CD4-positive, alpha-beta T cell treated with Interleukin-1 beta for 1 hour (primary cell): ENCODE measurements at places on chromosomes 7 and 10.

DNA sequence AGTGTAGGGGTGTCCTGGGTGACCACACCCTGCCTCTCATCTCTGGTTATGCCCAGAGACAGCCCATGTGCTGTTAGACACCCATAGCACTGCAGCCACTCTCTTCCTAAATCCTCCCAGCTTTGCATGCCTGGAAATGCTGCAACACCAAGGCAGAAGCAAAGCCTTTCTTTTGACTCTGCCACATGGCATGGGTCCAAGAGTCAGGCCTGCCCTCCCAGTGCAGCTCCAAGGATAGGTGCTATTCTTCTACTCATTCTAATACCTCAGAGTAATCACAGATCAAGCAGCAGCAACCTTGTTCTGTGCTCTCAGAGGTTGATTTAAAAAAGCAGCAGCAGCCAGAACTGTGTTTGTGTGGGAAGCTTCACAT is 23.4 kb downstream of the FRMPD2 start:
- DNase-seq = no peak

GRCh38 chr7:110209884-110210283 is 881.0 kb upstream of the LRRN3 start:
- DNase-seq = no peak

DNA sequence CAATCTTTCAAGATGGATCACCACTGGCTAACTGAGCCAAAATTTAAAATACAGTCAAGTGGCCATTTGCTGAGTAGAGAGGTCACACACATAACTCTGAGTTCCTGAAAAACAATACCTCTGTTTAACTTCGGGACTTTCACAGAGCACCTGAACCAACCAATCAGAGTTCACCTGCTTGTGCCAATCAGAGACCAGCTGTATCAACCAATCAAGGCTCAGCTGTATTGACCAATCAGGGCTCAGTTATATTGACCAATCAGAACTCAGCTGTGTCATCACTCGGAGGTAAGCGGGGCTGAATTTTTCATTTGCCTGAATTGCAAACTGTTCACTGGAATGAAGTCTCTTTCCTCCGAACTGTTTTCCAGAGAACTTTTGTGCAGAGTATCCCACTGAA is 10.0 kb upstream of the CPXM2 start:
- DNase-seq = no peak

- no peak for DNase-seq
Observed at GRCh38 chr7:910931-911431, 34.6 kb downstream of the GET4 start.

GRCh38 chr7:66344166-66344565 is 139.0 kb downstream of the TPST1 start:
- no peak for DNase-seq

- peak; percentile 20 for DNase-seq
Observed at GRCh38 chr10:30818010-30818660, 188.6 kb upstream of the LYZL2 start.

- no peak for DNase-seq
Observed at GRCh38 chr7:64832136-64832535, 37.9 kb downstream of the ZNF138 start.

DNA sequence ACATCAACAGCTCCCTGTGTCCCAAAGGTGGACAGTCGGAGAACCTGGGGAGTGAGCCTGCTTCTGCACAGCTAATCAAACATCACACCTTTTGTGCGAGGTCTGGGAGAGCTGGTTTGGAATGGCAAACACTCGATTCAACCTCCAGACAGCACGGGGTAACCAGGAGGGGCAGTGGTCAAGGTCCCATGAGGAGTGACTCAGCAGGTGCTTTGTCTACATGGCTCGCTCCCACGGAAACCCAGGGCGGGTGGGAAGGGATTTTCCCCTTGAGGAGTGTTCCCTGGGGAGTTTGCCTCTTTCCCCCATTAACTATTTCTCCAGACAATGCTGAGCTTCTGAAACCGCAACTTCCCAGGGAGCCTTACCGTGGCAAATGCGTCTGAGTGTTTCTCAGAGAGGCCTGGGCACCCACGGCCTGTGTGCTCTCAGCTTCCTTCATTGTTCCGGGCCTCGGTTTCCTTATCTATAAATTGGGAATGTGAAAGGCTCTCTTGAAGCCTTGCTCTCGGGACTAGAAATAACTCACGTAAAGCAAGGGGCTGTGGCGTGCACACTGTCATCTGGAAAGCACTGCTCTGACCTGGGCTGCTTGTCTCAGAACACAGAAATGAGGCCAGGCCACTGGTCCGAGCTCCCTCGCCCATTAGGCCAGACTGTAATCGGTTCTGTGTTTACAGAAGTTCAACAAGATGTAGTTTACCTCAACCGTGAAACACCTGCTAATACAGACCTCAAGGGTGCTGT is 14.0 kb upstream of the GTPBP4 start:
- no peak for DNase-seq

GRCh38 chr10:26881600-26882331 is 21.0 kb upstream of the ABI1 start:
- peak; percentile 56 for DNase-seq

DNA sequence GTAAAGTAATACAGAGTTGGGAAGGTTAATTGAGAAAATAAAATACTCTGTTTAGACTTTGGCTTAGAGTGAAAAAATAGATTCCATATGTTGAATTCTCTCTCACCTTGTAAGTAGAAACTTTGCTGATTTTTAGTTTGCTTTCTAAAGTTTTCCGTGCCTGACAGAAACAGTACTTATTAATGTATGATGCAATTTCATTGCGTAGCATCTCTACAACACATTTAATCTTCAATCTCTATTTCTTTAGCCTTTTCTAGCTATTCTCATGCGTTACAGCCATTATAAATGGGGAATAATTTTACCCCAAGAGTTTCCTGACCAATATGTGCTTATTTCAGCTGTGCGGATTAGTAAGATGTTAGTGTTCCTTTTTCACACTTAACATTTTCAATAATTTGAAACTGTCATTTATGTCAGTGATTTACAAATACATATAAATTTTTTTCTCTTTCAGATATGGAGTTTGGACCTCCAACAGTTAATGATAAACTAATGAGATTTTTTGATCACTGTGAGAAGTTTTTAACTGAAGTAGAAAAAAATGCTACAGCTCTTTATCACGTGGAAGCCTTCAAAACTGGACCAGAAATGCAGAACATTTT is 3.3 kb downstream of the MINPP1 start:
- DNase-seq = no peak

DNA sequence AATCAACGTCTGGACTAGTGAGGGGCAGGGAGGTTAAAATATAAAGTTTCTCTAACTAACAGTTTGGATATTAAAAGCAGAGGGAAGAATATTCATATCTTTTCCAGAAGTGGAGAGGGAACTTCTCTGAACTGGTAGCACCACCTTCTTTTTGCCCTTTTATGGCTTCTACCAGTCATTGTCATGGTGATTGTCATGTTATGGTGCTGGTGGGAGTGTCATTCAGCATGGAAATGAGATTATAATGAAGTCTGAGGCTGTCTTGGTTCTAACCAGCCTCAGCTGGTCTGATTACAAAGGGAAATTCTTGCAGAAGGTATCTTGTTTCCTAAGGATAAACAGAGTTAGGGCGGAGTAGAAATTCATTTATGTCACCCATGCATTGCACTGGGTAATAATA is 523.8 kb downstream of the ZWINT start:
- no peak for DNase-seq

DNA sequence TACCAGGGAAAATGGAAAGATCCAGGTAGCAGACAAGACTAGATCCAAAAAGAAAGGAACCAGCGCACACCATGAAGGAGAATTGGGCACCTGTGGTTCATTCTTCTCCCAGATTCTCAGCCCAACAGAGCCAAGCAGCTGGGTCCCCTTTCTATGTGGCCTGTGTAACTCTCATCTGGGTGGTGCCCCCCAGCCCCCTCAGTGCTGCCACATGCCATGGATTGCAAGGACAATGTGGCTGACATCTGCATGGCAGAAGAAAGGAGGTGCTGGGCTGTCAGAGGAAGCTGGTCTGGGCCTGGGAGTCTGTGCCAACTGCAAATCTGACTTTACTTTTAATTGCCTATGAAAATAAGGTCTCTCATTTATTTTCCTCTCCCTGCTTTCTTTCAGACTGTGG is 21.4 kb downstream of the PRSS2 start:
- DNase-seq = peak; percentile 1

- no peak for DNase-seq
Observed at GRCh38 chr7:79984210-79984609, 150.4 kb upstream of the GNAI1 start.

GRCh38 chr10:107616463-107617410 is 452.2 kb upstream of the SORCS1 start:
- DNase-seq = no peak

- DNase-seq = no peak
Observed at GRCh38 chr7:100825215-100825671, 2.1 kb downstream of the EPHB4 start.

DNA sequence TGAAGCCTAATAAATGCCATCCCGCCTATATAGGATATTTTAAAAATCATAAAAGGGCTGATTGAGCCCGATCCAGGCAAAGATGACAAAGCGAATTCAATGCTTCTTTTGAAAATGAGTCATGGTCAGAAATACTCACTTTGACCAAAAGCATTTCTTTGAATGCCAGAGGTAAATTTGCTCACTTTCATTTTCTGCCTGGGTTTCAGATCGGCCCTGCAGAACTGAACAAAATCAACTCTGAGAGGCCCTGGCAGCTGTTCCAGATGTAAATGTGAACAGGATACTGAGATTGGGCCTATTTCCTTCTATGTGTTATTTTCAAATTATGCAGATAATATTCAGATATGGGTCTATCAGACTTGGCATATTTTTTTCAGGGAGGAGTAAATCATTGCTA is 114.8 kb upstream of the ARID5B start:
- DNase-seq = no peak

DNA sequence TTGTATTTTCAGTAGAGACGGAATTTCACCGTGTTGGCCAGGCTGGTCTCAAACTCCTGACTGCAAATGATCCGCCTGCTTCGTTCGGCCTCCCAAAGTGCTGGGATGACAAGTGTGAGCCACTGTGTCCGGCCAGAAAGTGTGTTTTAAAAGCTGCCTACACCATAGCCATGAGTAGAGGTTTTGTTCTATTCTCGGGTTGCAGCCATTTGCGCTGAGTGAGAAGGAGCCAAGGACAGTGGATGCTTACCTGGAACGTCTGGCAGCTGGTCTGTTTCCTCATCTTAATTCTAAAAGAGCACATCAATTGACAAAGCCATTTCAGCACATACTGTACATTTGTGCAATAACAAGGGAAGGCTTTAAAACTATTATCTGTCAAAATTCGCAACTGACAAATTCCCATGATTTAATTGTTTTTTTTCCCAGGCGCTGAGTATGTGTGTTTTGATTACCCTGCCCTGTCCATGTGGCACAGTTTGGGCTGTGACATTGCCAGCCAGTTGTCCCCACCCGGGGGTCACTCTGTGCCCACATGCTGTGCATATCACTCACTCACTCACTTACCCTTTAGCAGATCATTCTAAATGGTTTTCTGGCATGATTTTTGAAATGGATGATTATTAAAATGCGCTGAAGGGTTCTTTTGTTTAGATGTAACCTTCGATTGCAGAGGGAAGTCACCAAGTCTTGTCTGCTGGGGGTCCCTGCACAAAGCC is 251.6 kb downstream of the CCDC3 start:
- no peak for DNase-seq

- DNase-seq = peak; percentile 73
Observed at GRCh38 chr10:101780818-101781654, 2.2 kb downstream of the NPM3 start.

- no peak for DNase-seq
Observed at GRCh38 chr10:29619241-29619669, 15.5 kb downstream of the SVIL start.

GRCh38 chr7:140595468-140596092 is 45.0 kb downstream of the DENND2A start:
- no peak for DNase-seq

DNA sequence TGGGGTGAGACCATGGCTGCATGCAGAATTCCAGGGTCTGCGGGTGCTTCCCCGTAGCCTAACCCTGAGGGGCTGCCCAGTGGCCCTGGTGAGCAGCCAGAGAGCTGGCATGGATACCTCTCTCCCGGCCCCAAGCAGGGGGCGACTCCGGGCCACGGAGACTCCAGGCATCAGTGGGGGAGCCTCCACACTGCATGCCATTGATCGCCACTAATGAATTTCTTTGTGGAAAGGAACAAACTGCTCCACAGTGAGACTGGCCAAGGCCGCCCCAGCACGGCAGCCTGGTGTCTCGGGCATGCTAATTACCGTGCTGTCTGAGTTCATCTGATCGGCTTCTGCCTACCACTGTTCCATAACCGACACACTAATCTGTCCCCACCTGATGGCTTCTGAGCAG is 184.4 kb downstream of the GRID1 start:
- DNase-seq = no peak

DNA sequence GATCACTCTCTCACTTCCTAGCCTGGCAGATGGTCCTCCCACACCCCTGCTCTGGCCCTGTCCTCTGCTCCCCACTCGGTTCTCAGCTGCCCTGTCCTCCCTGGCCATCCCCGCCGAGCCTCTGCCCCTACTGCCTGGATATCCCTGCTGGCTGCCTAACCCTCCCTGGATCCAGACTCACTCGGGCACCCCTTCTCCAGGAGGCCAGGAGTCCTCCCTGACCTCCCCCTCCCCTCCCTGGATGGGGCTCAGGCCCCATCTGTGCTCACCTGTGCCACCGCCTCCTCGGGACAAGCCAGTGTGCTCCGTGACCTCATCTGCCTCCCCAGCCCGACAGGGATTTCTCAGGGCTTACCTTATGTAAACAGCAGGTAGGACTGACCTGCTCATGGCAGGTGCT is 406.1 kb downstream of the TCERG1L start:
- DNase-seq = no peak

- DNase-seq = no peak
Observed at GRCh38 chr7:21844742-21845141, 101.0 kb downstream of the CDCA7L start.

GRCh38 chr10:988667-989545 is 672 bp downstream of the GTPBP4 start:
- no peak for DNase-seq

GRCh38 chr10:92142949-92143348 is 147.9 kb downstream of the CPEB3 start:
- DNase-seq = no peak

DNA sequence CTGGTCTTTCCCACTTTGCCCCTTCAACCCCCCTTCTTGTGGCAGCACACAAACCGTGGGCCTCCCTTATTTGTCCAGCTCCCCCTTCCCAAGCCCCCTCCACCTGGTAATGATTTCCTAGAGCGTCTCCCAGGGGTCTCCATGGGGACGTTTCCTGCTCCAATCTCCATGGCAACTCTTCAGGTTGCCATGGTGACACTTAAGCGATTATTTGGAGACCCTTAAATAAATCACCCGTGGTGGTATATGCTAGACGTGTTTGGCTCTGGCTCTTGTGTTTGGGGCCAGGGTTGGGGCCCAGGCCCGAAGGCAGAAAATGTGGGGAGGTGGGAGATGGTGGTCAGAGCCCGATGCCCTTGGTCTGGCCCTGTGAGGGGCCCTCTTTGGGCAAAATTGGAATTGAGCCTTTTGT is 41.1 kb upstream of the DLG5 start:
- DNase-seq = no peak

- DNase-seq = no peak
Observed at GRCh38 chr7:30649717-30650420, 32.4 kb downstream of the CRHR2 start.
